Esophagus mucosa (tissue), 1 donor: ENCODE measurements at places on chromosomes 16 and 17. TPM values are rescaled to one million over a fixed set of nuclear protein-coding genes. Genes with fewer than 3 reads are reported as not detected.
A peak's percentile ranks its signal among the peaks of the same experiment; 100 is the strongest.

Gene CA7
- not detected for total RNA-seq

- peak; percentile 62 for ATAC-seq
Measured at GRCh38 chr16:66968847-66969246, 7.8 kb downstream of the CES3 start.

Gene SLC52A1
- 0.68 TPM for total RNA-seq

DNA sequence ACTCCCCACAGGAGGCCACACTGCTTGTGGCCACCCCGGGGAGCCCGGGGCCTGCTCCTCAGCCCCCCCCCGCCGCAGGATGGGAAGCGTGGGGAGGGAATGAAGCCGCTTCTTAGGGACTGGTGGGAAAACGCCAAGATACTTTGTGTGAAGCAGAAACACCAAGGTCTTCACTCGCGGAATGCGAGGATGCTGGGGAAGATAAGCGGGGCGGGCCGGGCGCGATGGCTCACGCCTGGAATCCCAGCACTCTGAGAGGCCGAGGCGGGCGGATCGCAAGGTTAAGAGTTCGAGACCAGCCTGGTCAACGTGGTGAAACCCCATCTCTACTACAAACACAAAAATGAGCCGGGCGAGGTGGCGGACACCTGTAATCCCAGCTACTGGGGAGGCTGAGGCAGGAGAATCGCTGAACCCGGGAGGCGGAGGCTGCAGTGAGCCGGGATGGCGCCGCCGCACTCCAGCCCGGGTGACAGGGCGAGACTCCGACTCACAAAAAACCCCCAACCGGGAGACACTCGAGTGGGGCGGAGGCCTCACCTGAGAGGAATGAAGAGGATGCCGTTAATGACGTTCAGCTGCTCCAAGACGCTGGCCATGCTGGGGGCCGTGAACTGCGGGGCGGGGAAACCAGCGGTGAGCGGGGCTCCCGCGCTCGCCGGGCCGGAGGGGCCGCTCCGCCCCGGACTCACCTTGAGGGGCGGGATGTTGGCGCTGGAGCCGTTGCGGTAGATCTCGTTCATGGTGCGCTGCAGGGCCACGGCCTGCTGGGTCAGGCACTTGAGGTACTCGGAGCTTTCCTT lies 20.3 kb downstream of the CLUH start:
- no peak for ATAC-seq

GRCh38 chr16:89022051-89022836 lies 45.2 kb upstream of the CBFA2T3 start:
- no peak for ATAC-seq

GRCh38 chr17:2841606-2842005 lies 45.4 kb downstream of the RAP1GAP2 start:
- ATAC-seq = no peak

DNA sequence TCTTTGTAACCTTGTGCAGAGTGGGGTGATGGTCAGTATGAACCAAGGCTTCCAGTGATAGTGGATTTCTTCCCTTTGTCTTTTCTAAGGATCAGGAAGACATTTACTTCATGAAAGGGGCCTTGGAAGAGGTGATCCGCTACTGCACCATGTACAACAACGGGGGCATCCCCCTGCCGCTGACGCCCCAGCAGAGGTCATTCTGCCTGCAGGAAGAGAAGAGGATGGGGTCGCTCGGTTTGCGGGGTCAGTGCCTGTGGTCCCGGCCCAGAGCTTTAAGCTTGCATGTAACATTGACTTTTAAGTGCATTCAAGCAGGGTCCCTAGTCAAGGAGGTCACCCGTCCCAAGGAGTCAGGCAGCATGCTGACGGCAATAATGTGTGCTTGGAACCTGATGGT lies 56.0 kb downstream of the MEAK7 start:
- no peak for ATAC-seq

Gene ZNF48
- 2.6 TPM for total RNA-seq

DNA sequence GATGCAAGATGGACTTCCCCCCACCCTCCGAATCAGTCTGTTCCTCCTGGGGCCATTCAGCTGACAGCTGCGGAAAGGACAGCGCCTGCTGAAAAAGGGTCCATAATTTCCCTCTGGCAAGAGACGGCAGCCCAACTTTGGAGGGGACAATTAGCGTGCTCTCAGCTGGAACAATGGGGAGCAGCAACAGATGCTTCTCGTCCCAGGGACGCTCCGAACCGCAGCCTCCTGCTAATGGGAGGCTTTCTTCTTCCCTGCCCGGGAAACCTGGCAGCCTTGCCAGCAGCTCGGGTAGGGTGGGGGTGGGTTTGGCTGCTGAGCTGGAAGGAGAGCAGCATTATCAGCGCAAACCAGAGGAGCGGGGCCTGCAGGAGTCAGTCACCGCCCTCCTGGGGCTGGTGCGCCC lies 500.0 kb upstream of the SALL1 start:
- ATAC-seq = no peak

DNA sequence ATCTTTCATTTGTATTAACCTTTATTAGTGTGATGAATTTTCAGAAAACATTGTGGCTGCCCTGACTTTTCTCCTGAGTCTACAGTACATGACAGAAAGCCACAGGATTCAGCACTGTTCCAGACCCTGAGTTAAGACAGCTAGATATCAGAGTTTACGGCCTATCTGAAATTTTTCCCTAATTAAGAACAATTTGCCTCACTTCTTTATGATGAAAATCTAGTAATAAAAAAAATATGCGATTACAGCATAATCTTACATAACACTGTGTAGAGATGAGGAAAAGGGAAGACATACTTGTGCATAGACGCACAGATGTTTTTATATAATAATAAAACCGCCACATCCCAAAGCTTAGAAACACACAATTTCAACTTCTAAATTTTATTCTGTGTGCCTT lies 7.3 kb downstream of the SPOP start:
- ATAC-seq = no peak

DNA sequence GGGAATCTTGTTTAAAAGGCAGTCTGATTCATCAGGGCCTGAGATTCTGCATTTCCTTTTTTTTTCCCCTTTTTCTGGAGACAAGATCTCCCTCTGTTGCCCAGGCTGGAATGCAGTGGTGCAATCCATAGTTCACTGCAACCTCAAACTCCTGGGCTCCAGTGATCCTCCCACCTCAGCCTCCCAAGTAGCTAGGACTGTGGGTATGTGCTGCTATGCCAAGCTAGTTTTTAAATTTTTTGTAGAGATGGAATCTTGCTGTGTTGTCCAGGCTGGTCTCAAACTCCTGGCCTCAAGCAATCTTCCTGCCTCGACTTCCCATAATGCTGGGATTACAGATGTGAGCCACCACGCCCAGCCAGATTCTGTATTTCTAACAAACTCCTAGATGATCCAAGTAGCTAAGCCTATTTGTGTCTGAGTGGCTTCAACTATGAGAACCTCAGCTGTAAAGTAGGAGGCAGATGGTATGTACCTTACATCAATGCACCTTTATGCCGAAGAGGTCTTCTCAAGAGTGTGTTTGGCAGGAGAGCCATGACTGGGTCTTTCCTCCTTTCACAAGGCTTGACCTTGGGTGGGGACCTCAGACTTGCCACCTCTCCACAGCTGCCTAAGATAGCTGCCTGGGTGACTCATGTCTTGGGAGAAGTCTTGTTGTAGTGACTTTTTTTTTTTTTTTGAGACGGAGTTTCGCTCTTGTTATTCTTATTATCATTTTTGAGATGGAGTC lies 10.9 kb downstream of the LDAF1 start:
- ATAC-seq = peak; percentile 67

GRCh38 chr17:29196769-29197515 lies 16.7 kb upstream of the MYO18A start:
- ATAC-seq = peak; percentile 8

GRCh38 chr17:78374631-78375274 lies 3.7 kb upstream of the PGS1 start:
- ATAC-seq = peak; percentile 27

Gene ZNF597
- total RNA-seq = 1.00 TPM

Gene C17orf50
- not detected for total RNA-seq

GRCh38 chr17:79369532-79369931 lies 241.3 kb downstream of the RBFOX3 start:
- ATAC-seq = no peak

DNA sequence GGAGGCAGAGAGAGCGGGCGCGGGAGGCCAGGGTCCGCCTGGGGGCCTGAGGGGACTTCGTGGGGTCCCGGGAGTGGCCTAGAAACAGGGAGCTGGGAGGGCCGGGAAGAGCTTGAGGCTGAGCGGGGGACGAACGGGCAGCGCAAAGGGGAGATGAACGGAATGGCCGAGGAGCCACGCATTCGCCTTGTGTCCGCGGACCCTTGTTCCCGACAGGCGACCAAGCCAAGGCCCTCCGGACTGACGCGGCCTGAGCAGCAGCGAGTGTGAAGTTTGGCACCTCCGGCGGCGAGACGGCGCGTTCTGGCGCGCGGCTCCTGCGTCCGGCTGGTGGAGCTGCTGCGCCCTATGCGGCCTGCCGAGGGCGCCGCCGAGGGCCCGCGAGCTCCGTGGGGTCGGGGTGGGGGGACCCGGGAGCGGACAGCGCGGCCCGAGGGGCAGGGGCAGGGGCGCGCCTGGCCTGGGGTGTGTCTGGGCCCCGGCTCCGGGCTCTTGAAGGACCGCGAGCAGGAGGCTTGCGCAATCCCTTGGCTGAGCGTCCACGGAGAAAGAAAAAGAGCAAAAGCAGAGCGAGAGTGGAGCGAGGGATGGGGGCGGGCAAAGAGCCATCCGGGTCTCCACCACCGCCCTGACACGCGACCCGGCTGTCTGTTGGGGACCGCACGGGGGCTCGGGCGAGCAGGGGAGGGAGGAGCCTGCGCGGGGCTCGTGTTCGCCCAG lies 1.2 kb upstream of the CBX4 start:
- ATAC-seq = no peak

GRCh38 chr17:3385869-3386816 lies at the start of gene OR3A2:
OR3A2 (minus strand) TSS chr17:3386308.
- no peak for ATAC-seq

Gene PTGES3L
- 0.28 TPM for total RNA-seq

DNA sequence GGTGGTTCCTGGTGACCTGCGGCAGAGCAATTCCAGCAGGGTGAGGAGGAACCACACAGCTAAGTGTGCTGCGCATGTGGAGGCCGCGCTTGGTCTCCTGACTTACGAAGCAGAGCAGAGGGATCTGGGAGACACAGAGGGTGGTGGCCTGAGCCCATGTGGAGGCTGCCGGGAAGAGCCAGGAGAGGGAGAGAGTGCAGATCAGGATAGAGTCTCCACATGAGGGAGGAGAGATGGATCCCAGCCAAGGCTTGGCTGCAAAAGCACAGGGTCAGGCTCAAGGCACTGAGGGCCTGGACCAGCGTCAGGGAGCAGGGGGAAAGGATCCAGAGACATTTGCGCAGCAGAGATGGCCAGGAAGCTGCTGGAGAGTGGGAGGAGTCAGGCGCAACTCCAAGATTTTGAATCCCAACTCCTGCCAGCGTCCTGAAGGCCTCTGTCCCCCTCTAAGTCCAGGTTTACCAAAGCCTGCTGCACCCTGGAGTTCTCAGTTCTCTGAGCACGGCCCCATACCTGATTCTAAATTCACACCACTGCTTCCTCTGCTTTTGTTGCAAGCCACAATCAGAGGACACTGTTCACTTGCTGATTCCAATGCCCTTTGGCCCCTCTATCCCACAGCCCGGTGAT lies 11.3 kb upstream of the MLLT6 start:
- no peak for ATAC-seq

Gene TBC1D28
- total RNA-seq = not detected

GRCh38 chr17:18319604-18320256 lies 4.6 kb downstream of the SMCR8 start:
- ATAC-seq = peak; percentile 4

- ATAC-seq = peak; percentile 11
Measured at GRCh38 chr17:38534498-38534885, 71.3 kb downstream of the SRCIN1 start.

DNA sequence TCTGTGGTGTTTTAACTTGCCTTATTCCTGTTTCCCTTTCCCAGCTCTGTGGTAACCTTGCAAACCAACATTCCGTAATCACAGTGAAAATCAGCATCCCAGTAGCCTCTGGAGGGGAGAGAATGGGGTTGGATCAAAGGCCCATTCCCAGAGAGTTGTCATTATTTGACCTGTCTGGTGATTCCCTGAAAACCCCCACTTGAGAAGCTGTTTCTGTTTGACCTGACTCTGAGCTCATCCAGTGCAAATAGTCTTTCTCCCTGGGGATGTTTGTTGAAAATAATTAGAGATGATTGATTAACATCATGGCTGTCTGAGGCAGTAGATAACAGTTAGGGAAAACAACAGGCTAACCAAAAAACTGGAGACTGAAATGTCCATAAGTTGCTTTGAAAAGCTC lies 3.0 kb downstream of the CACNG1 start:
- no peak for ATAC-seq

DNA sequence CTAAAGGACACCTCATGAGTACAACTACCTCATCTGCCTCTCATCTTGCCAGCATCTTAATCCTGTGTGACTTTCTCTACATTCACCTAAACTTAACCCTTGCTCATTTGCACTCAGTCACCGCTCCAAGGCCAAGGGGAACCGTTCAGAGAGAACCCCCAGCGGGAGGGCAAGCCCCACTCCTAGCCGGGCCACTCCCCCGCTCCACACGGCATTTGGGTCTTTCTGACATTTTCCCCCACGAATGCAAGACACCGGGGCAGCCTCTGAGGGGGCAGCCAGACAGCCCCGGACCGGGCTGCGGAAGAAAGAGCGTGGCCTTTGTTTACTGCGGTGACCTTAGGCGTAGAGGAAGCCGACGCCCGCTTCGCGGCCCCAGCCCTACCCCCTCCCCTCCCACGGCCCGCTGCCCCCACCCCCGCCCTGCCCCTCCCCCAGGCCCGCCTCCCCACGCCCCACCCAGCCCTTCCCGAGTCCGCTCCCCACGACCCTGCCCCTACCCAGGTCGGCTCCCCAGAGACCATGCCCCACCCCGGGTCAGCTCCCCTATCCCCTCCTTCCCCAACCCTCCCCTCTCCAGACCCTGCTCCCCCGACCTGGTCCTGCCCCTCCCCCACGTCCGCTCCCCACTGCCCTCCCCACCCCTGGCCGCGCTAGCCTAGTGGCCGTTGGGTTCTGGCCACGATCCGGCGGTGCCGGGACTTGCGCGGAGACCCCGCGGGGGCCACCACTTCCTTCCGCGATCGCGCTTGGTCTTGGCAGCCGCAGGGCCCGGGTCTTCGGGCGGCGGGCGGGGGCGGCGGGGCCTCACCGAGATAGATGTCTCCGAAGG lies 789 bp downstream of the CSNK1D start:
- peak; percentile 41 for ATAC-seq

GRCh38 chr17:58615768-58616659 lies 75.8 kb downstream of the TEX14 start:
- no peak for ATAC-seq

Gene RNF112
- 1.1 TPM for total RNA-seq

Gene TBC1D26
- total RNA-seq = not detected

Gene MT3
- total RNA-seq = not detected

DNA sequence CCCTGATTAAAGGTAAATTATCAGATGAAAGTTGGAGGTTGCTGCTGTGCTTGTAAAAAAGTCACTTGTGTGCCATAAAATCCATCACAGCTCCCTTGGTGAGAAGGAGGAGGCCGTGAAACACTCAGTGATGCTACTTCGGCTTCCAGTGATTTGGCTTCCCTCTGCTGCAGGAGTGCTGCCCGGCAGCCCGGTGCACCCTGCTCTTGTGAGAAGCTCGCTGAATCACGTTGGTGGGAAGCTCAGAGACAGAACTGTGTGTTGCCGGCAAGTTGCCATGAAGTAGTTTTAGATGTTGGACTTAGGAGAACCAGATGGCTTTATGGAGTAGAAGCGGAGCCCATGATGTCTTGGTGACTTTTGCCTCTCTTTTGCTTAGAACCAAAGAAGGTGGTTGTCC lies 33.3 kb downstream of the MSI2 start:
- ATAC-seq = no peak

Gene PFN1
- 455 TPM for total RNA-seq

Gene PRR11
- total RNA-seq = 25.4 TPM
